ENCODE measurements at places on chromosomes 4 and X.

DNA sequence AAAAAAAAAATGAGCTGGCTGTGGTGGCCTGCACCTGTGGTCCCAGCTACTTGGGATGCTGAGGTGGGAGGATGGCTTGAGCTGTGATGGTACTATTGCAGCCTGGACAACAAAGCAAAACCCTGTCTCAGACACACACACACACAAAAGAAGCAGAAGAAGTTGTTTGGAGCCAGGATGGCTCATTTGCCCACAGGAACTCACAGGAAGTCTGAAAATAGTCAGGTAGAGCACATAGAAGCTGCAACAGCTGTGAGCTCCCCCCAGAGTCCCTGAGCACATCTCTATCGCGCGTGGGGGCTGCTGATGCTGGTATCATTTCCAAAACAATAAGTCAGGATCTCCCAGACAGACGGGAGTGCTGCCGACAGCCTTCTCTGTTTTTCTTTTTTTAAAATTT is 13.4 kb upstream of the DHRSX start:
- no peak for DNase-seq

DNA sequence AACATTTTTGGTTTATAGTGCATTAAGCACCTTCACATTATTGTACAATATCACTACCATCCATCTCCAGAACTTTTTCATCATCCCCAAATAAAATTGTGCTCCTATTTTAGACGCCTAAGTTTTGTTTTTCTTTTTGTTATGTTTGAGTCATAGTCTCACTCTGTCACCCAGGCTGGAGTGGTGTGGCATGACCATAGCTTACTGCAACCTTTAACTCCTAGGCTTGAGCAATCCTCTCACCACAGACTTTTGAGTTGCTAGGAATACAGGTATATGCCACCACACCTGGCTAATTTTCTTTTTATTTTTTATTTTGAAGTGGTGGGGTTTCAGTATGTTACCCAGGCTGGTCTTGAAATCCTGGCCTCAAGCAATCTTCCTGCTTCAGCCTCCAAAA is 33.9 kb downstream of the PRSS12 start:
- no peak for DNase-seq

- no peak for DNase-seq
These were observed 198.5 kb downstream of the SPATA18 start for GRCh38 chr4:52249581-52249980.

GRCh38 chrX:38431525-38431924 is 79.1 kb downstream of the OTC start:
- DNase-seq, result no peak

- DNase-seq, result no peak
These were observed 1449.2 kb downstream of the C4orf33 start for GRCh38 chr4:130545171-130545570.

DNA sequence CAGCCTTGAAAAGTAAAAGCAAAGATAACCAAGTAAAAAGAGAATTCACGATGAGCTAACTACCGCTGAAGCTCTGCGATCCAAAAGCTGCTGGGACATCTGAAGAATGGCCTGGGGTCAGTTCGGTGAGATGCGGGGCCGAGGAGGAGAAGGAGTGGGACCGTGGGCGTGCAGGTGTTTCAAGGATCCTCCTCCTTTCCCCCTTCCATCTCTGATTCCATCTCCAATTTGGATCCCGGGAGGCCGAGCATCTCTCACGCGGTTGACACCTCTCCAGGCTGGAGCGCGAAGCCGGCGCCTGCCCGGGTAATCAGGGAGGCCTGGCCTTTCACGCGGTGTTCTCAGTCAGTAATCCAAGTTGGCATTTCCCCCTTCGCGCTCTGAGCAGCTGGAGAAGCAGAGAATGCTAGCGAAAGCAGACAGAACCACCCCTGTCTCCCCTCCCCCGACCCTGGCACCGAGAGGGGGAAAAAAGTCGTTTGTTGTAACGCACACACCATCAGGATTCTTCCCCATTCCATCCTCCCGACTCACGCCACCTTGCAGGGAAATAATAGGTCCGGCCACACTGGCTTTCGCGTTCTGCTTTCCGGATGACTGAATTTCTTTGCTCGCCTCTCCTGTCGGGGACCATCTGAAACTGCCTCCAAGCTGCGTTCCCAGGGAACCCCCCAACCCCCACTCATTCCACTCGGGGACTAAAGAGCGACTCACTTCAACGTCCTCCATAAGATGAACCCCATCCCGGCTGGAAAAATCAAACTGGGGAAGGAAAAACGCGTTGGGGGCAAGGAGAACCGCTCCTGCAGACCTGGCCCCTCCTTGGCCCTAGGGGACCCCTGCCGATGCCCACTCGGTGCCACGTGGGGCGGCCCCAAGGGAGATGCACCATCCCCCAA is 6.5 kb downstream of the NEUROG2 start:
- DNase-seq, result peak; percentile 18

- DNase-seq, result no peak
These were observed 55.3 kb upstream of the SLC25A43 start for GRCh38 chrX:119343856-119344255.

GRCh38 chr4:66575008-66575696 is 904.9 kb upstream of the EPHA5 start:
- no peak for DNase-seq

GRCh38 chr4:70818173-70818855 is 21.4 kb downstream of the GRSF1 start:
- no peak for DNase-seq

- no peak for DNase-seq
These were observed 15.0 kb upstream of the MTNR1A start for GRCh38 chr4:186570193-186570996.

DNA sequence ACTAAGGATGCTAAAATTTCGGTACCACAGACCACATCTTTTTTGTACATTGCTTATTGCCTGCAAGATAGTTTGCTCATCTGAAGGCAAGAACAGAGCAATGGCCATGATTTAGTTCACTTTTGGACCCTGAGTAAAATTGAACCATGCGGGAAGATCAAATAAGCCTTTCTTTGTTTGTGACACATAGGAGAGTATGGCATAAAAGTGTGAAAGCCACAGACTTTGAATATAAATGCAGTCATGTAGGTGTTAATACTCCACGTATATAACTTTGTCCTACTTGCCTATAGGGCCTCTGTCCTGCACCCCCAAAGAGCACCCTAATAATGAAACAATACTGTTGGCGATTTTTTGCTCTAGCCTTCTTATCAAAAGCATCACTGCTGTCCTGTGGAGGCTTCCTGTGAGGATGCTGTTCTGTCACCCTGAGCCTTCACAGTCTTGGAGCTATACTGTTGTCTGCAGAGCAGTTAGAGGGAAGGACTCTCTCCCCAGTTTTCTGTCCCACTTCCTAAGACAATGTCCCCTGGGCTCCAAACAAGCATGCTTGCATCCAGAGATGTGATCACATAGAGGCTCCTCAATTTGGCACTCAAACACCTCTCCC is 10.2 kb upstream of the CXCL13 start:
- no peak for DNase-seq

- DNase-seq, result no peak
These were observed 189.1 kb upstream of the RBPJ start for GRCh38 chr4:26131711-26132110.

DNA sequence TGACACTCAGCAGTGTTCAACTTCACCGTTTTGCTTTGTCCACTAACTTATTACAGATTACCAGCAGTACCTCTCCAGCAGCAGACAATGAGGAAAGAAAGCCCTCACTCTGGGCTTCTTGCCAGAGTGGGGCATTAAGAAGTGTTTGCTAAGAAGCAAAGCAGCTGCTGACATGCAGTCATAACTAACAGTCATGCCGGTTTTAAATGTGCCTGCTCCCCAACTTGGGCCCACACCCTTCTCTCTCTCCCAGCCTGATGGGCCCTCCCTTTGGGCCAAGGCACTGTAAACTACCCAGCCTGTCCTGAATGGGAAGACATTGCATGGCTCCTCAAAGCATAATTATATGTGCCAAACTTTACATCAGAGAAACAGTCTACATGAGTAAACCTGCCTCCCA is 54.6 kb upstream of the HHIP start:
- no peak for DNase-seq

DNA sequence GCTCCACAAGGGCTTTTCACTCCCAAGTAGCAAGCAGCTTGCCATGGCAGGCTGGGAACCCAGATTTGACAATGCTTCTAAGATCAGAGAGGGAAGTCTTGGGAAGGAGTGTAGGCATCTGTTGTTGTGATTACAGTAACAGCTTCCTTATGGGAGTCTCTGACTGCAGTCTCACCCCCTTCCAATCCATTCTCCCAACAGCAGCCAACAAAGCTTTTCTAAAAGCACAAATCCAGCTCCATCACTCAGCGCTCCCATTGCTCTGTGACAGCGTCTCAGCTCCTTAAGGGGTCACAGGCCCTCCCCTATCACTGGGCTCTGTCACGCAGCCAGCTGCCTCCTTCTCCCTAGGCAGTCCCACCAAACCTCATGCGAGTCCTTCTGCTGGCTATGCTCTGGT is 7.1 kb downstream of the IGFBP7 start:
- DNase-seq, result no peak

DNA sequence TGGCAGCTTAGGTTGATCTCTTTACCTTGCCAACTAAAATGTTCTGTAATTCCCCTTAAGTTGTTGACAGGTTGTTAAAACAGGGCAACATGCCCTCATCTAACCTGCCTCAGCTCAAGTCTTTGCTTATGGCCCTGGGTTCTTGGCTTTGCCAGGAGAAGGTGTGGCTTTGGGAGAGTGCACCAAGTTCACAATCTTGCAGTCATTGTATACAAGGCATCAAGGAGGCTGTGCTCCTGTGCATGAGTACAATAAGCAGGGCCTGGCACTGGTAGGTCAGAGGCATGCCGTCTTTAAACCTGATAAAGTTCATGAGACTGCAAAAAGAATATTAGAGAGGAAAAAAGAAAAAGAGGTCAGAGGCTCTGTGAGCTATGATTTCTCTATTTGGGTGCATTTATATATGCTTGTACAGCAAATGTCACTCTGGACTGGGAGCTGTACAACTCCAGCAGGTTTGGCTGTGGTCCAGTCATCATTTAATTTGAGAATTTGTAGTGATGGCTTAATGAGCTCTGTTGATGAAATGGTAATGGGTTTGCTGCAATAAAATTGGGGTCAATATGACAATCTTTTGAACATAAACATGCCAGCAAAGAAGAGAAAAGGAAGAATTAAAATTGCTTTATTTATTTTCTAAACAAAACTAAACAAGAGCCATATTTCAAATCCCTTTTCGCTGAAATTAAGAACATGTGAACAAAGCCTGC is 30.3 kb downstream of the AREG start:
- no peak for DNase-seq

GRCh38 chrX:100606753-100607152 is 22.0 kb downstream of the TNMD start:
- DNase-seq, result no peak

- DNase-seq, result no peak
These were observed 107.6 kb downstream of the AMER1 start for GRCh38 chrX:64097891-64098290.

- no peak for DNase-seq
These were observed 29.2 kb upstream of the AREG start for GRCh38 chr4:74415602-74416300.

GRCh38 chr4:152087335-152087734 is 326.5 kb upstream of the GATB start:
- no peak for DNase-seq

- DNase-seq, result no peak
These were observed 40.8 kb downstream of the SMIM14 start for GRCh38 chr4:39597695-39598381.

- DNase-seq, result no peak
These were observed 88.6 kb downstream of the PLS3 start for GRCh38 chrX:115649461-115650063.

DNA sequence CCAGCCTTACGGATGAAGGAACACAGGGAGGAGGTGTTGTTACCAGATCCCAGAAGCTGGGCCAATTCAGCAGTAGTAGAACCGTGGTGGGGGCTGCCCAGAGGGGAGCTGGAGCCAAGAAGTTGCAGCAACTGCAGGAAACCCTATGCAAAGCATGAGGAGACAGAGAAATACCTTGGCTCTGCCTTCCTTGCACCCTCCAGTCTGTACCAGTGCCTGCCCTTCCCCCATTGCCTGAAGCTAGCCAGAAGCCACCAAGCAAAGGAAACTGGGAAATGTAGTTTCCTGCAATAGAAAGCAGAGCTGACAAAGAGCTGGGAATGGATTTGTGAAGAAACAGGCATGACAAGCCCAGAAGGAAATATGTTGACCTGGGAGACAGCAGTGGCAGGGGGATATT is 108.7 kb upstream of the FUNDC1 start:
- DNase-seq, result no peak

DNA sequence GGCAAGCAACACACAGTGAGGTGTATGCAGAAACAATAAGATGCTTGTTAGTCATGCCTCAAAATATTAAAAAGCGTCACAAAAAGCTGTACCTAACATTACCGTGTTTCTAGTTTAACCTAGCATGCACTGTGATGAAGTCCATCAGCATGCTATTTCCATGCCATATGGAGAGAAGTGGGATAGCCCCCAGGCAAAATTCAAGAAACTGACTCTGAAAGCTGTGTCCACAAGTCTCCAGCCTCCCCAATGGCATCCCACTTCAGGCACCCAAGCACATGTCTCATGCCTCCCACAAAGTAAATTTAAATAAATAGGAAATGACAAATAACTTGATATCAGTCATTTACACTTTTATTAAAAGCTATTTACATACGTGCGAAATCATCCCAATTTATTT is 10.8 kb downstream of the GABRA2 start:
- no peak for DNase-seq

GRCh38 chr4:5780831-5781480 is 70.0 kb downstream of the EVC start:
- DNase-seq, result no peak

- no peak for DNase-seq
These were observed 262.7 kb downstream of the DHX15 start for GRCh38 chr4:24321616-24322015.

DNA sequence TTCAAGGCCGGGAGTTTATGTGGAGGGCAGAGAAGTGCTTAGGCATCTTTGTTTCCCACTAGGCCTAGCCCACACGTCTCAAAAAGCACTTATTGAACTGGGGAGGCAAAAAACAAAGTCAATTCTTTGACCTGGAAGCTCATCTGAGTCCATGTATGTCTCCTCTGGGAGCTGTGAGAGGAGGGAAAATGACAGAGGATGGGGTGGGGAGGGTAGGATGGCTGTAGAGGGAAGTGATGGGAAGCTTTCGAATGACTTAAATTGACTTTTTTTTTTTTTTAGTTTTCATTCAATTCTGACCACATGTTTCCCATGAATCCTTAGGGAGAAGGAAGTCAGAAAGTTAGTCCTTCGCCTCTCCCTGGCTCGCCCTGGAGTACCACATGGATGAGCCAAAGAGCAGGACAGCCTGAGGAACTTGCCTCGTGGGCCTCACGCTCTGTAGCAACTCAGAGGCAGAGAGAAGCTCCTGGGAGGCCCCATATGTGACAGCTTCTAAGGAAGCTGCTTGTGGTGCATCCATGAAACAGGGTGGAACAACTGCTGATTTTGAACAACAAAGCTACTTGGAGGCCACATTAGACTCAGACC is 45.0 kb downstream of the NHSL2 start:
- no peak for DNase-seq

Data from NCI-H2227 treated with DMSO at 0.1 percent for 48 hours (cell line).